ENCODE measurements at places on chromosomes 5 and 9. TPM values are rescaled to one million over a fixed set of nuclear protein-coding genes. Genes with fewer than 3 reads are reported as not detected.

Gene FYB1
- 0.26 TPM for total RNA-seq

Gene ETF1
- 99.9 TPM for total RNA-seq

Gene RLN2
- total RNA-seq = not detected

Gene PCDHB12
- total RNA-seq = 0.25 TPM

Gene IL33
- 180 TPM for total RNA-seq
